Iris pigment epithelial cell (primary cell): ENCODE measurements at places on chromosomes 1 and 21.

DNA sequence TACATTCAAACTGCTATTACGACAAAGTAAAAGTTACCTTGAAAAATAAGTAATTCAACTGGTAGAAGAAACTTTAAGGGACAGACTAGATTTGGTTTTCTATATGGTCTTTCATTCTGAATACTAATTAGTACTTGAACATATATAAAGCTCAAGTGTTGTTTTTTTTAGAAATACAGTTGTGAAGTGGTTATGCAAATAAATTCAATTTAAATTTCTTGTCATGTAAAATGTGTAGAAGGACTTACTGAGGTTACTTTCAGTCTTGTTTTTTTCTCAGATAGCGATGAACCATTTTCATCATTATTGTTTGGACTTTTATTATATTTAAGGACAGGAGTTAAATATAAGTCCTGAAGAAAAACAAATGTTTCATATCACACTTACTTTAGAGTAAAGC, 24.4 kb downstream of the HS2ST1 start:
- no peak for DNase-seq

- no peak for DNase-seq
Observed at GRCh38 chr1:101723415-101723814, 273.3 kb downstream of the OLFM3 start.

DNA sequence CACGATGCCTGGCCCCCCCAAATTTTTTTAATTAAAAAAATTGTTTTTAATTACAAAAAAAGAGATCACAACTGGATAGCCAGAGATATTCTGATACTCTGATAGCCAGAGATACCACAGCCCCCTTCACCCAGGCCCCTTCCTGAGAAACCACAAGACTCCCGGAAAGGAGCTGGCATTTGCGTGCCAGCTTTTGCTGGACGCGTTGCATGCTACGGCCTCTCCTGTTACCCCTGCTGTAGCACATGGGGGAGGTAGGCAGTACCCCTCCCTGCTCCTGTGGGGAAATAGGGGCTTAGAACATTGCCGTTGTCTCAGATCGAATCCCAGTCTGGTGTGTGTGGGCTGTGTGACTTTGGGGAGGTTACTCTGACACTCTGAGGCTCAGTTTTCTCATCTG, 22.7 kb downstream of the MFAP2 start:
- DNase-seq: no peak

DNA sequence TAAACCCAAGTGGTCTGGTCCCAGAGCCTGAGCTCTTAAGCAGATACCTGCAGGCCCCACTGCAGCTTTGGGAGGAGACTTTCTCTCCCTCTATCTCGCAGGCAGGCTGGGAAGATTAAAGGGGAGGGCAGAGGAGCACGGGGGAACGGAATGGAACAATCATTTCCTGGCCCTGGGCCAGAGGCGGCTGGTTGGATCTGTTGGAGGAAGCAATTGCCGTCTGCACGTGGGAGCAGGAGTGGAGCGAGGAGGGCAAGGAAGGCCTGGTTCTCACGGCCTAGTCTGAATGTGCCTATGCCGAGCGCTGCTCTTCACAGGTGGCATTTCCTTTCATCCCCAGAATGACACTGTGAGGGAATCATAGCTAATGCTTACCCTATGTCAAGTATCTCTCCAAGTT, 23.7 kb downstream of the NKAIN1 start:
- peak; percentile 37 for DNase-seq

- DNase-seq: peak; percentile 45
Observed at GRCh38 chr1:178510155-178510554, 2.8 kb upstream of the TEX35 start.

DNA sequence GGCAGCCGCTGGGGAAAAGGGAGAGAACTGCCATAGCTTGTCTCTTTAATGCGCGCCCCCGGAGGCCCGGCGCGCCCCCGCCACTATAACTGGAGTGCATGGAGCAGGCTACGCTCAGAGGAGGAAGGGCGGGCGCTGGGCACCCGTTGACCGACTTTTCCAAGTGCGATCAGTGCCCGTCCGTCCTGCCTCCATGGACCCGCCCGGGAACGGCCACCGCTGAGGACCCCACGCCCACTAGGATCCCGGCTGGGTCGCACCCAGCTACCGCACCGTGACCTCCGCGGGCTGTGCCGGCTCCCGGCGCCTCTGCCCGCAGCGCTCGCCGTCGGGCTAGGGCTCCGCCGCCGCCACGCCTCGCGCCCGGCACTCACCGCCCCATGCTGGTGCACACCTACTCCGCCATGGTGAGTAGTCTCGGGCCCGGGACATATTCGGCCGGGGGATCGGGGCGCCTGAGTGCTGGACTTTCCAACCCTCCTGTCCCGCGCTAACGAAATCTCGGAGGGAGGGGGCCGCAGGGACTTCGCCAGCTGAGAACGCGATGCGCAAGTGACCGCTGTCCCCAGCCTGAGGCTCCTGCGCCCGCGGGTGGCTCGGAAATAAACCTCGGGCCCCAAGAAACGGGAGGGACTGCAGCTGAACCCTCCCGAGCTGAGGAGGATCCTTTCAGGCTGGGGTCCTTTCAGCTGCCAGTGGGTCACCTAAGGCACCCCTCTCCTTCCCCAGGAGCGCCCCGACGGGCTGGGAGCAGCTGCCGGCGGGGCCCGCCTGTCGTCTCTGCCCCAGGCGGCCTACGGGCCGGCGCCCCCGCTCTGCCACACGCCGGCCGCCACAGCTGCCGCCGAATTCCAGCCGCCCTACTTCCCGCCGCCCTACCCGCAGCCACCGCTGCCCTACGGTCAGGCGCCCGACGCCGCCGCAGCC, at the start of gene TFAP2E:
TSS of gene TFAP2E (plus strand) at position 117 of the 927 bp plus-strand sequence. CDS start at position 381, 264 bp downstream.
- peak; percentile 46 for DNase-seq

DNA sequence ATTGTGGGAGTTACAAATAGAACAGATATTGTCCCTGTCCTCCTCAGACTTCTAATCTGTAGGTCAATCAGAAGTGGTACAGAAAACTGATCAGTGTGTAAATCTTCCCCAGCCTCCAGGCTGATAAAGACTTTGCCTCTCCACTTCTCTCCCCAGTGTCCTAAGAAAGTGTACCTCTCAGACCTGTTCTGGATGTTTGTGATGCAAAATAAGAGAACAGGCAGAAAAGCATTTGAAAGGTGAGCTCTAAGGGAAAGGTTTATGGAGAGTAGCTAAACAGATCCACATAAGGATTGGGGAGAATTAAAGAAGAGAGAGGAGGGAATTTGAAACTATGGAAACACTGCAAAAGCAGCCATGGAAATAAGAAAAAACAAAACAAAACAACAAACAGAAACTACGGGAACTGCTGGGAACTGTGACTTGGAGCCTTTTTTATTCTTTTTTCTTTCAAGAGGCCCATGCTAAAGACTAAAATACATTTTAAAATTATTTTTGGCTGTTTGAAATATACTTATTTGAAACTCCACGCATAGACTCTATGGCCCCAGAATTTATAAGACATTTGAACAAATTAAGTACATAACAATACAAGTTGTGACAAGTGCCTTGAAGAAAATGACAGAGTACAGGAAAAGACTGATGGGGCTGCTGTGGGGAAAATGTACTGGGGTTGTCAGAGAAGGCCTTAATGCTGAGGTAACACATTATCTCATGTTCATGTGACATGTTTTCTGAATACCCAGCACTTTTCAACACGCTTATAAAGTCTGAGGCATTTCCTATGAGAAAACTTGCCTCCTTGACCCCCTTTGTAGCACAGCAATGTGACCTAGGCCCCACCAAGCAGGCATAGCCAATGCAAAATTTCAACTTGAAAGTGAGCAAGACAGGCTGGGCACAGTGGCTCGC, 51.2 kb downstream of the TRAF5 start:
- no peak for DNase-seq

DNA sequence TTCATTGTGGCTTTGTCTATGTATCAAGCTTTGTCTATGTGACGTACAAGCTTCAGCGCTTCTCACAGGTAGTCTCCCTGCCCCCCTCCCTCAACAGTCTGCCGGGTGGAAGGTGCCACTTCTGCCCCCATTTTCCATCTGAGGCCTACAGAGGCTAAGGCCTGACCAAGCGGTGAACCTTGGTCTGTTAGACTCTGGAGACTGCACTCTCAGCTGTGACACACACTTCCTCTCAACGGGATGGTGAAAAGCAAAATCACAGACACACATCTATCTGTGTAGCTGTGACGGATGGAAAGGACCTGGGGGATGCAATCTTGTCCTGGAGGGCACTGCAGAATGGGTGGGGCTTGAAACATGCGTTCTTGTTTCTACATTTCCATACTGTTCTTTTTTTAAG, 152.9 kb upstream of the EDN2 start:
- no peak for DNase-seq

- no peak for DNase-seq
Observed at GRCh38 chr1:90413519-90413918, 303.6 kb downstream of the BARHL2 start.

DNA sequence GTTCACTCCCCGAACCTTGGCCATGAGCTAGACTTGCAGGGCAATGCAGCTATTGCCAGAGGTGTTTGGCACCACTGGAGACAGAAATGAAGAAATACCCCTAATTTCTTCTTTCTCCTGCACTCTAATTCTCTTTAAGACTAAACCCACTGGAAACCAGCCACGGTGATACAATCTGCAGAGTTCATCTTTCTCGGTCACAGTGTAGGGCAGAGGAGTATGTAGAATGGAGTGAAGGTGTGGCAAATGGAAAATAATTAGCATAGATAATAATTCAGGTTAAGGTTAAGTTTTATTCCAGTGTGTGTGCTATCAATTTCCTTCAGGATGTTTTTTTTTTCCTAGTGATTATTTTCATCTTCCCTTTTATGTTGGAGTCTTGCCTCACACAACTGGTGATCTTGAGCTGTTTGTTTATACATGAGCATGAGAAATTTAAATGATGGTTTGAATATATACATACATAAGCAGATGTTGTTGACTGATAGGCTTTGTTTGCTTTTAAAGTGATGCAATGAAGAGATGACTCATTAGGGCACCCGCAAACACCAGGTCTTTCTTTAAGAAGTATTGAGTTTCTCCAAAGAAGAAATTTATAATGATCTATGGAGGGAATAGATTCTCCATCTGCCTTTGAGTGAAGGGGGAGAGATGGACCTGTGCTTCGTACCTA, 81.9 kb downstream of the SPATA17 start:
- peak; percentile 55 for DNase-seq

DNA sequence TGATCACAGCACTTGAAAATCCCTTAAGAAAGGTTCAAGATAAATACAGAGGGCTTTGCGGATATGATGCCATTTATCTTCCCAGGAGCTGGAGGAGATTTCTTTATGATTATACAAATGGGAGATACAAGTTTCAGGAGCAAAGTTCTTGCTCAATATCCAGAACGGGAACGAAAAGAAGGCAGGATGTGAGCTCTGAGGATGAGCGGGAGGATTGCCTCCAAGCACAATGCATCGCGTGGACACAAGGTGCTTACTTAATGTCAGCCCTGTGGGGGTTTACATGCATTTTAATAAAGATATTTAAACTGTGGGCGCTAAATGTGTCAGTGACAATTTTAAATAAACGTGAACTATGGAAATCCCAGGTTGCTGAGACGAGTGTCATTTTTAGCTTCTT, 59.0 kb downstream of the SYT6 start:
- DNase-seq: no peak

GRCh38 chr1:187566354-187566753, 737.6 kb downstream of the PLA2G4A start:
- DNase-seq: peak; percentile 40

DNA sequence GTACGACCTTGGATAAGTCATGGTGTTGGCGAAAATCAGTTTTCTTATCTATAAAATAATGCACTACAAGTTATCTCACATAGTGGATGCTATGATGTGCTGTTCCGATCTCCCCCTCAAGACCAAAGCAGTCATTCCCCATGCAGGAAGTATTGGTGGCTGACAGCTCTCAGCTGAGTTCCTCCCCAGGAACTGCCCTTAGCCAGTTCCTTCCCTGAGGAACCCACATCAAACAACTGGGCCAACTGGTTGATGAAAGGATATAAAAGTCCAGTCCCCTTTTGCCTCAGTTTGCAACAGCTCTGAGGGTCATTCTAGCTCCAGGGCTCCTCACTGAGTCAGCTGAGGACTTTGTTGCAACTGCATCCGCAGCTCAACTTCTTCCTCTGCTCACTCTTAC, 16.1 kb upstream of the SLAMF1 start:
- DNase-seq: no peak

DNA sequence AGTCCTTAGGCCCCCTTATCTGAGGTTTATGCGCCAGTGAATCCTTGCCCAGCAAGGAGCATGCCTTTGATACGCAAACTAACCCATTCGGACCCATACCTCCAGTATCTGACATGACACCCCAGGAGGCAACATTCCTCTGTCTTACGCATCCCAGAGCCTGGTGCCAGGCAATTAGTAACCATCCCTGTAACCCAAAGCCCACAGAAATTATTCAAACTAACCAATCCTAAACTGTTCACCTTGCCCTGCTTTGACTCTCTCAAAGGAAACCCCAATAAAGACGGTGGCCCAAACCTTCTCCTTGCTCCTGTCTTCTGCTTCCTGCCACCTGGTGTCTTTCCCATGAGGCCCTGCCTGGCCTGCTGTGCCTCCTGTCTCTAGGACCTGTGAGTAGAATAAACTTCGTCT, 36.4 kb downstream of the ZNF496 start:
- peak; percentile 42 for DNase-seq

DNA sequence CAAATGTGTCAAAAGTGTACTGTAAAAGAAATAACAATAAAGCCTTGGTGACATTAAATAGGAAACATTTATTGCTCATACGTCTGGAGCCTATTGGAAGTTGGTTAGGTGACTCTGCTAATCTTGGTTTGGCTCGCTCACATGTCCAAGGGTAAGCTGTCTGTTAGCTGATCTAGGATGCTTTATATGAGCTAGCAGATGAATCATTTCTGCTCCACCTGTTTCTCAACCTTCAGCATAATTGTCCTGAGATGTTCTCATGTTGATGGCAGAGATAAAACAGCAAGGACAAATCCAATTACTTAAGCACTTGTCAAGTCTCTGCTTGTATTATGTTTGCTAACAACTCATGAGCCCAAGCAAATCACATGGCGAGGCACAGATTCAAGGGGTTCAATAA, 56.0 kb upstream of the CD53 start:
- no peak for DNase-seq

GRCh38 chr1:34784751-34785221, 3.8 kb downstream of the GJB3 start:
- DNase-seq: no peak

GRCh38 chr21:35871906-35872305, 188.4 kb downstream of the SETD4 start:
- no peak for DNase-seq

- no peak for DNase-seq
Observed at GRCh38 chr1:114150016-114150415, 3.7 kb downstream of the SYT6 start.

DNA sequence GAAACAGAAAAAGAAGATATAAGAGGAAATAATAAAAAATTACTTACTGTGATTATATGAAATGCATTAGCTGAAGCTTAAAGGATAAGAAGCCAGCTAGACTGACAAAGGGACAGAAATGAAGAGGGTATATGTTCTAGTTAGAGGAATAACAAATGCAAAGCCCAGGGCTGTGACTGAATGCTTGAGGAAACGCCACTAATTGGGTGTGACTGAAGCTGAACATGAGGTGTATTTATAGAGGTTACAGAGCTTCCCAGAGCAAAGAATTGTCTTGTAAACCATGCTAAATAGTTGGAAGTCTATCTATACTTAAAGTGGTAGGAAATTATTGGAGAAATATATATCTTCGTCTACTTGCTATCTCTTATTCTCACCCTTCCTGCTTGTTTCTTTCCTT, 77.7 kb upstream of the PLPPR5 start:
- DNase-seq: no peak

GRCh38 chr1:168910403-168910802, 181.4 kb upstream of the DPT start:
- DNase-seq: no peak

GRCh38 chr1:156504438-156504813, 3.9 kb upstream of the MEF2D start:
- DNase-seq: no peak

GRCh38 chr1:154943649-154944400, 7.3 kb upstream of the PMVK start:
- peak; percentile 21 for DNase-seq
